ENCODE measurements at places on chromosomes 2 and 18.
A peak's percentile ranks its signal among the peaks of the same experiment; 100 is the strongest.

DNA sequence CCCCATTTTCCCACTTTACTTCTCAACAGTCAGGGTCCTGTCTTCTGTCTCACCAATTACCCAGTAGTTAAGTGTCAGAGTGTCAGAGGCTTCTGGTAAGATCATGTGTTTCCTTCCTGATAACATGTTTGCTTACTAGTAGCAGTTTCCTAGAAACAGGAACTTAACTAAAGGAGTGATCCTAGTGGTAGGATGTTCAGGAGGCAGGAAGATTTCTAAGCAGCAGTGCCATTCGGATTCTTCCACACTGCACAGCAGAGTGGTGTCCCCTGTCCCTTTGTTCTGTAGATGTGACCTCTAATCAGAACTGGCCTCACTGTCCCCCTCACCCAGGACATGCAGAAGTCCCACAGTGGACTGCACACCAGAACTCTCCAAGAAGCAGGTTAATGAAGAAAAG is 221.8 kb upstream of the OSR1 start:
- no peaks in the 10 kb centered on the region for H3K4me1 ChIP-seq
- DNase-seq: no peak
- no peak overlapping the region for H3K4me3 ChIP-seq
- no peak overlapping the region for H3K27ac ChIP-seq

DNA sequence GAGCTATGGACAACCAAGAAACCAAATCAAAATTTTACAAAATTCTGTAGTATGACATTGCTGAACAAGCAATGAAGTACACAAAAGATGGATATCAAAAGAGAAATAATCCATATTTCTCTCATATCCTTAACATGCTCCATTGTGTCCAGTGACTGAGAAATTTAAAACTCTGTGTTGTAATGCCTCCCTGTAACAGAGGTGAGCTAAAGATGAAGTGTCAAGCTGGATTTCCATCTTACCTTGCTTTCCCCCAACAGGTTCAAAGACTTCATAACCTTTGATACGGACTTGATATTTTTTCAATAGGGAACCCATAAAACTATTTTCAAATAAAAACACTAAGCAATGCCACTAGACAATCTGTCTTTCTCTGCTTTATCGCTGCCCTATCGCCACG is 95.7 kb upstream of the SERTAD2 start:
- H3K27ac ChIP-seq: peak overlapping the region; percentile 89
- peaks cover 18% of the 10 kb centered on the region for H3K4me1 ChIP-seq
- no peaks in the 10 kb centered on the region for H3K36me3 ChIP-seq
- peak overlapping the region; percentile 87 for H3K4me3 ChIP-seq
- H3K27me3 ChIP-seq: no peaks in the 10 kb centered on the region

GRCh38 chr2:148903294-148903693 is 28.3 kb downstream of the KIF5C start:
- no peaks in the 10 kb centered on the region for H3K36me3 ChIP-seq
- DNase-seq: no peak
- H3K27ac ChIP-seq: no peak overlapping the region
- H3K4me1 ChIP-seq: no peaks in the 10 kb centered on the region

GRCh38 chr2:203603456-203604389 is 68.6 kb upstream of the RAPH1 start:
- no peaks in the 10 kb centered on the region for H3K4me1 ChIP-seq
- H3K27me3 ChIP-seq: no peaks in the 10 kb centered on the region
- H3K4me3 ChIP-seq: no peak overlapping the region
- no peak overlapping the region for H3K27ac ChIP-seq
- H3K36me3 ChIP-seq: no peaks in the 10 kb centered on the region
- no peak for DNase-seq

GRCh38 chr2:102872388-102872787 is 110.6 kb downstream of the TMEM182 start:
- H3K36me3 ChIP-seq: no peaks in the 10 kb centered on the region
- no peak overlapping the region for H3K27ac ChIP-seq
- DNase-seq: no peak
